ENCODE measurements at places on chromosomes 7 and 10.
A peak's percentile ranks its signal among the peaks of the same experiment; 100 is the strongest.

DNA sequence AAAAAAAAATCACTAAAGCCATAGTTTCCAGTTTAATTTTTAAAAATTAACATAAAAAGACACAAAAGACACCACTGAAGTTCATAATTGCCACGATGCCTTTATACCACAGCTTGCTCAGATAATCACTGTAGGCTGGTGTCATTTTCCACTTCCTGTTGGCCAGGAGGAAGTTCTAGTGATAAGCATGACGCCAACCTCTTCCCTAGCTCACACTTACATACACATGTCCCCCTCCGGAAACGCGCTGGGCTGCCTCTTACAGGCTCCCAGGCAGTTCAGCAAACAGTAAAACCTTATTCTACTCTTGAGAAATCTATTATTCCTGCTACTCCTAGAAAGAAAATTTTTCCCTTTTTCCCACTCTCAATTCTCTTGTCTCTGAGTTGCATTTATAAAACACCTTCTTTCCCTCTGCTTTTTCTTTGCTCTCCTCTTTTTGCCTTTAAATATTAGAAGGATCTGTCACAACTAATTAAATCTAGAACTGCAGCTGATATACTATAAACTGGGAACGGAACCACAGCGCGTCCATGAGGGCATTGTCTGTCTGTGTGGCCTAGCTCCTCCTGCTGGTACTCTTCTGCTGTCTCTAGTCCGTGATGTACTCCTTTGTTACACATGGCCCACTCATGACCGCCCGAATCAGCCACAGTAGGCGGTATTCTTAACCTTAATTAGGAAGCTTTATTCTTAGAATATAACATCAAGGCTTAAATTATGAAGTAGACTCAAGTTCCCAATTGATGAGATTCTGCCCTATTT, 664.9 kb downstream of the CNTNAP2 start:
- DNase-seq, result no peak

GRCh38 chr7:27220440-27220955, 20.6 kb upstream of the HOXA13 start:
- DNase-seq, result no peak

GRCh38 chr10:123945325-123945920, 53.8 kb upstream of the CPXM2 start:
- DNase-seq, result no peak

DNA sequence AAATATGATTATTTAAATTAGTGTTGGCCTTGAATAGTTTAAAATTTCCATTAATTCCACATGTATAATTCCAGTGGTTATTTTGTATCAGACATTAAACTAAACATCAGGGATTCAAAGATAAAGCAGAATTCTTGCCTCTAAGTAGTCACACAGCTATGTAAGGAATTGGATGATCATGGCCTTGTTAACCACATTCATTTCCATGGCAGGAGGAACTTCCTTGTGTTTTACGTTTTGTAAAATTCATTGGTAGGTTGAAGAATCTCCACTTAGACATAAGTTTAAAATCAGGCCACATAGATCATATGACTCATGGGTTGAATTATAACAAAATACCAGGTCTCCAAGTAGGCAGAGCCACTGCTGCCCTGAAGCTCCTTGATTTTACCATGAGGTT, 289.7 kb downstream of the PLXDC2 start:
- DNase-seq, result no peak

GRCh38 chr10:31171402-31172083, 139.9 kb upstream of the ZNF438 start:
- no peak for DNase-seq

- DNase-seq, result no peak
Observed at GRCh38 chr10:65235266-65235665, 1690.6 kb upstream of the LRRTM3 start.

- no peak for DNase-seq
Observed at GRCh38 chr10:132493756-132494290, 43.8 kb upstream of the INPP5A start.

GRCh38 chr10:69449841-69450240, 1.4 kb upstream of the TSPAN15 start:
- peak; percentile 82 for DNase-seq

- DNase-seq, result no peak
Observed at GRCh38 chr10:3692387-3692999, 92.5 kb downstream of the KLF6 start.

GRCh38 chr7:116166156-116166555, 44.2 kb upstream of the TES start:
- DNase-seq, result no peak

- no peak for DNase-seq
Observed at GRCh38 chr10:17423632-17424186, 30.7 kb downstream of the ST8SIA6 start.

GRCh38 chr10:74681917-74682627, 144.3 kb upstream of the KAT6B start:
- no peak for DNase-seq

DNA sequence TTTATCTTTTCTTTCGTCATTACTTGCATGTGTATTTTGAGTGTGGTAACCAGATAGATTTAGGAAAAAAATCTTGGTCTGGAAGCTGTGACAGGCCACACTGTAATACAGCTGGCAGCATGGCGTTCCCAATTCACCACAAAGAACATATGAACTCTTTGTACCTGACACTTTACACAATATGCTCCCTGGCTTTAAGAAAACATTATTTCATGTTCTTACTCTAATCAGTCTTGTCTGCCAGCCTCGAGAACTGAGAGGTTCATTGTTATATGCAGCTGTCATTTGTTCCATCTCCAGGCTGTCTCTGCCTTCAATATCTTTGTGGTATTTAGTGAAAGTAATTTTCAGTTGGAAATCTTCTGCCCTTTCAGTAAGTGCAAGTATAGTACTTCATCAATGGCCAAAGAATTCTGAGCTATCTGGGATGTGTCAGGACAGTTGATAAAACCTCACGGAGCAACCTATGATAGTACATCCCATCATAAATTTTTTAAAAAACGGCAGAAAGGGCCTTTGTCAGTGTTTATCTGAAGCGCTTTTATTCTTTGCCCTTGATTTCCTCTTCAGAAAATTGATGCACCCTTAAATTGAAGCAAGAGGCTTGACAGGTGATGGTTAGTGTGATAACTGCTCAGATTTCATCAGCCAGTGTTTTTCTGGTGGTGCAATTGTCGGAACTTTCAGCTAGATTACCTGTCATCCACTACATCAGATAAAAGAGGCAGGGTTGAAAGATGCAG, 146.3 kb upstream of the SP8 start:
- DNase-seq, result no peak
